ENCODE measurements at places on chromosomes 5 and 9. TPM values are rescaled to one million over a fixed set of nuclear protein-coding genes. Genes with fewer than 3 reads are reported as not detected.

- H3K4me3 ChIP-seq, result no peak overlapping the region
- no peak for DNase-seq
- H3K27ac ChIP-seq, result peak overlapping the region; percentile 15
- peaks cover 91% of the 10 kb centered on the region for H3K36me3 ChIP-seq
Observed at GRCh38 chr5:14686517-14686916, 22.0 kb downstream of the OTULIN start.

DNA sequence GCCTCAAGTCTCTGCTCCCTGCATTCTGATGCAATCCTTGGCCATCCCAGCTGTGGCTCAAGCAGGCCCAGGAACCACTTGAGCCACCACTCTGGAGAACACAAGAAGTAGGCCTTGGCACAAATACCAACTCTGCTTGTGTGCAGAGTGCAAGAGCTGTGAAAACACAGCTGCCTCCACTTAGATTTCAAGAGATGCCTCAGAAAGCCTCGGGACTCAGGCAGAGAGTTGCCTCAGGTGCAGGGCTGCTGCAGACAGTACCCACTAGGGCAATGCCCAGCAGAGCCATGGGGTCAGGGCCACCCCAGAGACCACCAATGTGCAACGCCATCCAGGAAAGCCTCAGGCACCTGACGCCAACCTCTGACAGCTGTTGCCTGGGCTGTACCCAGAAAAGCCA is 82.4 kb downstream of the FREM1 start:
- peaks cover 15% of the 10 kb centered on the region for H3K27me3 ChIP-seq
- DNase-seq, result no peak

DNA sequence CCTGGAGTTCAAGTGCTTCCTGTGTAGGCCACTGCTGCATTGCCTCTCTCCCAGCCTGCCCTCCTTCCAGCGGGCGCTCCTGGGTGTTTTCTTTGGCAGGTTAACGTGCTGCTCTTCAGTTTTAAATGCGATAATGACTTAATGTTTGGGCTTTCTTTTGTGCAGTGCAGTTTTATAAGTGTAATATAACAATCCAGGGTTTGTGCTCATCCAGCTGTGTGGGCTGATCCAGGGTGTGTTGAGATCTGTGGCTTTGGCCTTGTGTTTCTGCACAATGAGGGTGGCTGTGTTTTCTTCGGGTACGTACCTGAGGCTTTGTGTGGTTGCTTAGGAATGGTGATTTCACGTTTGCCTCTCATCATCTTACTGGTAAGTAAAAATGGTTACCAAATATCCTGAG is 50.6 kb downstream of the PCSK5 start:
- DNase-seq, result no peak
- peaks cover 18% of the 10 kb centered on the region for H3K4me1 ChIP-seq
- H3K36me3 ChIP-seq, result peaks cover 45% of the 10 kb centered on the region
- no peak overlapping the region for H3K4me3 ChIP-seq
- H3K27ac ChIP-seq, result peak overlapping the region; percentile 6

- H3K27me3 ChIP-seq, result no peaks in the 10 kb centered on the region
- H3K4me1 ChIP-seq, result no peaks in the 10 kb centered on the region
- no peak overlapping the region for H3K4me3 ChIP-seq
- no peak overlapping the region for H3K27ac ChIP-seq
Observed at GRCh38 chr9:85200726-85201404, 531.3 kb downstream of the NTRK2 start.

- H3K27ac ChIP-seq, result no peak overlapping the region
- no peak overlapping the region for H3K4me3 ChIP-seq
- H3K4me1 ChIP-seq, result peaks cover 2% of the 10 kb centered on the region
- peaks cover 22% of the 10 kb centered on the region for H3K27me3 ChIP-seq
- DNase-seq, result no peak
- H3K36me3 ChIP-seq, result no peaks in the 10 kb centered on the region
Observed at GRCh38 chr9:98332405-98332831, 77.0 kb upstream of the TBC1D2 start.

The SPIN1 gene
- total RNA-seq, result 37.5 TPM

The CDC26 gene
- total RNA-seq, result 37.4 TPM

All from naive thymus-derived CD8-positive, alpha-beta T cell (primary cell).